Non-pigmented ciliary epithelial cell (primary cell): ENCODE measurements at places on chromosomes 3 and 15.

GRCh38 chr3:42814914-42815507 is 5.8 kb downstream of the ACKR2 start:
- DNase-seq: no peak

GRCh38 chr15:99630607-99631131 is 64.9 kb downstream of the MEF2A start:
- DNase-seq: no peak

DNA sequence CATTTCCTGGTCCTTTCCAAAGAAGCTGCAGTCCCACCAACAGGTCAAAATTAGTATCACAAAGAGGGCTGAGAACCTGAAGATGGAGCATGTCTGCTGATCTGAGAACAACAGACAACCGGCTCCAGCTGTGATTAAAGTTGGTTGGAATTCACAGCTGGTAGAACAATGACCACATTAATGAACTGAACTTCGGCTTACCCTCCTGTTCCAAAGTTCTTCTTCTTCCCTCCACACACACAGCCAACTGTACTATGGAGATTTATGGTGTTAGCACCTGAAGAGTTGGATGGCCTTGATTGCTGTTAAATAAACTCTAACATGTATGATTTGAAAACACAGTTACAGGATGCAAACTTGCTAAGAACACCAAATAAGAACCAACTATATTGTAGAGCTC is 27.4 kb upstream of the ROPN1 start:
- DNase-seq: no peak

DNA sequence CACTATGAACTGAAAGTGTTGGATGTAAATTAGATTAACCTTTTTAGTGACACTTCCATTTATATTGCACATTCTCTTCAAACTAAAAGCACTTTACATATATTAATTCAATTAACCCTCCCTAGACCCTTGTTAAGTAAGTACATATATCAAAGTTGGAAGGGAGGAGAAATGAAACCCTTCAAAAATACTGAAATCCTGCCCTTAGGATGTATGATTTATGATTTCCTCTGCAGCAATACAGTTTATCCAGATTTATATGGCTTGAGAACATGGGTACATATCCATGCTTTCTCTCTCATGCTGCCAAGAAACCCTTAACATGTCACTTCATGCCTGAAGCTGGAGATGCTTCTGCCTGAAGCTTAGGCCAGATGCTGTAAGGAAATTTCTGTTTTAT is 11.0 kb downstream of the CLSTN2 start:
- DNase-seq: no peak

DNA sequence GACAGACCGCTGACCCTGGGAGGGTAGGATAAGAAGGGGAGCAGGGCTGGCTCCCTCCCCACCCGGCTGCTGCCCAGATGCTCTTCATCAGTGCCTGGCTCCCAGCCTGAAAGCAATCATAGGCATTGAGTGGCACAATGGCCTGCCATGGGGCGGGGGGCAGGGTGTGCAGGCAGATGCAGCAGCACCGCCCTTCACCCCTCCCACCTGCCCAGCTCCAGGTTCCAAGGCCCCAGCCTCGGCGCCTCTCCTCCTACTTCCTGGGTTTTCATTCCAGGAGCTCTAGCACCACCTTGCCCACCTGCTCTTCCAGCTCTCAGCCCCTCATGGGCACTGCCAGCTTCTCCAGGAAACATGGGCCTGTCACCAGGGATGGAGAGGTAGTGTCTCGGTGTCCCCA is 101.7 kb downstream of the MEGF11 start:
- DNase-seq: no peak

GRCh38 chr3:37443363-37444035 is 269.1 kb upstream of the LRRFIP2 start:
- no peak for DNase-seq

DNA sequence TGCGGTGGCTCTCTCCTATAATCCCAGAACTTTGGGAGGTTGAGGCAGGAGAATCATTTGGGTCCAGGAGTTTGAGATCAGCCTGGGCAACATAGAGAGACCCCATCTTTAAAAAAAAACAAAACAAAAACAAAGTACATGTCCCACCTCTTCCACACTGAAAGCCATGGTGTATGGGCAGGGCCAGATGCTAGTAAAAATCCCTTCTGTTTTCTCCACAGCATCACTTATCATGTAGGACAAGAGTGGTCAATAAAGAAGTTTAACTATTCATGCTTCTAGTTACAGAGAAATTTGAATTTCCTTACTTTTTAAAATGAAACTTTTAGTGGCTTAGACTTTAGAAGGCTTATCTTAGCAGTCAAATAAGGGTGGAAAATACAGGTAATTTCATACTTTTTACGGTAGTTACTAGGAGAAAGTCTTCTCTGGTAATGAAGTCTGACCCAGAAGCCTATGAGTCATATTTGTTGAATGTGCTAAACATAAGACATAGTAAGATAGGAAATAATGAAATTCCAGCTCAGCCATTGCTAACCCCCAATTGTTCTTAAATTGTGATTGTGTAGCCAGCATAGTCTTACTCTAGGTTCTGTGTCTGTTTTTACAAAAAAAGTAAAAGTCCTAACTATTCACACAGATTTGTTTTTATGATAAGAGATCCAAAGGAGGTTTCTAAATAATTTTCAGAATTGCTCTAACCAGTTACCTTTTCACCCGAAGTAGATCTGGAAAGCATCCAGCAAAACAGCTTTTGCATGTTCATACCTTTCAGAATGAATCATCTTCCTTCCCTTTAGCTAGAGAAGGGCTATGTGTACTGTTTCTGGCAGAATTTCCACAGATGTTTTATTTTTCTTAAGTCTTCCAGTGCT is 16.4 kb upstream of the ZNF609 start:
- DNase-seq: peak; percentile 89
